T-helper 2 cell treated with Interferon-gamma antibody and Interleukin-4, amounts not matched to agents 5 μg/mL and 100 μg/mL, for 36 hours (primary cell): ENCODE measurements at places on chromosomes 3 and 15.
A peak's percentile ranks its signal among the peaks of the same experiment; 100 is the strongest.

- no peak for DNase-seq
Measured at GRCh38 chr15:54836052-54836795, 360.5 kb downstream of the RSL24D1 start.

GRCh38 chr3:54243056-54243931 lies 120.9 kb downstream of the CACNA2D3 start:
- no peak for DNase-seq

- DNase-seq: no peak
Measured at GRCh38 chr15:41464889-41465580, 28.6 kb upstream of the ITPKA start.

GRCh38 chr3:50503504-50504342 lies at the start of gene CACNA2D2:
Gene CACNA2D2 (minus strand): TSS chr3:50503634. CDS start chr3:50503423, 211 bp downstream.
- DNase-seq: peak; percentile 21

GRCh38 chr3:141285570-141285969 lies 53.9 kb downstream of the PXYLP1 start:
- DNase-seq: no peak

GRCh38 chr15:69723404-69724096 lies 270.9 kb downstream of the RPLP1 start:
- no peak for DNase-seq

DNA sequence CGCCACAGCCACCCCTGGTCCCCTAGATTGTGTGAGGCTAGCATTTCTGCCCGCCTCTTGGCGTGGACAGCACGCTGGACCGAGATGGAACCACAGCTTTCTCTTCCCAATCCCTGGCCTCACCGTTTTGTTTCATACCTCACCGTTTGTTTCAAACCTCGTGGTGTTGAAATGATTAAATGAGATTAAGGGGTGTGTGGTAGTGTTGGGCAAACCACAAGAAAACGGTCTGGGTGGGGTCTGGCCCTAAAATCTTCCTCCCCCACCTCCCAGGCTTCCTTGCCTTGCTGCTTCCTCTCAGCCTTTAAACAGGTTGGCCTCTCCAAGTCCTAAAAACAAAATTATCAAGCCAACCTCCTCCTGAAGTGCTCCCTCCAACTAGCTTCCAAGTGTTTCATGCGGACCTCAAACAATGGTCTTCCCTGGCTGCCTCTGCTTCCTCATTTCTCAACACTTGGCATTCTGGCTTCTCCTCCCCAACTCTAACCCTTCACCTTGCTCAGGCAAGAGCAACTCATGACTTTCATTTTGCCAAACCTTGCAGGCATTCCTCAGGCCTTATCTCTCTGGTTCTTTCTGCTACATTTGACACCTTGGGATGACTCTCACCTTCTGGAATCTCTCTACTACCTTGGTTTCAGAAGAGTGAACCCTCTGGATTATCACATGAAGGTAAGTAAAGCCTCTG lies 1.4 kb upstream of the ATP13A3 start:
- peak; percentile 20 for DNase-seq

DNA sequence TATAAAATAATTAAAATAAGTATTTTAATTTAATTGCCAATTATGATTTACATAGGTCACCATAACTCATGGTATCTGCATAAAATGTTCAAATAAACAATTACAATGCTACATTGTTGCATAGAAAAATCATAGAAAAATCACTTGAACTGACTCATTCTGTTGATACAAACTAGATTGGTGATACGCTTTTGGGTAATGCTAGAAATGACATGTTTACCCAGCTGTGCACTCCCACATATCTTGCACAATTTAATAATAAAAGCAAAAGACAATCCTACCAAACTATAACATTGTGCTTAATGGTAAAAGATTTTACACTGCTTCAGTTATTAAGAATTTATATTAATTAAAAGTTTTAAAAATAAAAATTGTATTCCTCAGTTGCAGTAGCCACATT lies 45.8 kb upstream of the FBXL22 start:
- DNase-seq: no peak

DNA sequence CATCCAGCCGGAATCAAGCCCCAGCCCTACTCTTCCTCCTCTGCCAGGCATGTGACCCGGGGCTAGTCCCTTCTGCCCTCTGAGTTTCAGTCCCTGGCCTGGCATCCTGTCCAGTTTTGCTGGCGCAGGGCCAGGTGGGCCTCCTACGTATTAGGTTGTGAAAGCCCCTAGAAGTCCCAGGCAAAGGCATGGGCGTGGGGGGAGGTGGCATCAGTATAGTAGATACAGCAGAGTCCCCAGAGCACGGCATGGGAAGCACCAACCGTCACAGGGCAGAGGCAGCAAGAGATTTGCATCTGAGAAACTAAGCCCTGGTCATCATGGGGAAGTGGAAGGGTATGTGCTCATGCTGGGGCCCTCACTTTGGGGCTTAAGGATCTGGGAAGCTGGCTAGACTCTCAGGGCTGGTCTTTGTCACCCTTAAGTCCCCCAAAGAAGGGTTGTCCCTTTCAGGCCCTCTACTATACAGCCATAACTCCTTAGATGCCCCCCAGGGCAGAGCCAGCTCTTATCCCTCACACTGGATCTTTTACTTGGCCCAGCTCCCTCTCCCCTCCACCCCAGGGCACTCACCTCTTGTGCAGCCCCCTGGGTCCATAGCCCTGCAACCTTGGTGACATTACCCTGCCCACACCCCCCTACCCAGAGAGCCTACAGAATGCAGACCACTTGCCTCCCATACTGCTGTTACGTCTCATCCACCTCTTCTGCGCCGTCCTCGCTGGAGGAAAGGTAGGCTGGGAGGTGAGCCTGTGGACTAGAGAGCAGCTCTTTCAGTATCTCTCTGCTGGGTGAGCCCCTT lies 11.3 kb downstream of the NBEAL2 start:
- DNase-seq: no peak

DNA sequence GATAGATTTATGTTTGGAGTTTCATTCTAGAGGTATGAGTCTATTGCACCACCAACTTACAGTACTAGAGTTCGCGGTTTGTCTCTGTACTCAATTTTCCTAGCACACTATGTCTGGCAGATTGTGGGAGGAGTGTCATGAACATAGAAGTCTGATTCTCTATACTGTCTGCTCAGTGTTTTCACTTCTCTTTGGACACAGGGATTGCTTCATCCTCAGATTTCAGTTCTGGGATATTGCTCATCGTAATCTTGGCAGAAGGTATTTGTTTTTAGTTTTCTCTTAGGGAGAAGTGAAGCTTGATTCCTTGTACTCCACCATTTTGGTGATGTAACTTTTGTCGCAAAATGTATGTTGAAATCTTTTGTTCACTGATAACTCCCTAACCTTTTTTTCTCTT lies 27.8 kb upstream of the AZI2 start:
- no peak for DNase-seq

DNA sequence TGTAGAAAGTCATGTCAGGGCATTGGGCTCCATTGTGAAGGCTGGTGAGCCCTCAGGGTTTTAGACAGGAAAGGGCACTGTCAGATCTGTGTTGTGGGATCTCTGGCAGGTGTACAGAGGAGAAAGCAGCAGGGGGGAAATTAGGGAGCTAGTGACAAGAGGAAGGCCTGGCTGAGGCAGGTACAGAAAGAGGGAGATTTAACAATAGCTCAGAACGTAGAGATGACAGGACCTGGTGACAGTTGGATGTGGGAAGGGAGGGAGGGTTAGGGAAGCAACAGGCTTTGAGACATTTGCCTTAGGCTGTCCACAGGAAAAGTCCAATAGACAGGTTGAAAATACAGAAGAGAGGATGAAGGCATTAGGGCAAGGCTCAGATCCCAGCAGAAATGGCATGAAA lies 288.1 kb downstream of the EPHB1 start:
- DNase-seq: no peak

DNA sequence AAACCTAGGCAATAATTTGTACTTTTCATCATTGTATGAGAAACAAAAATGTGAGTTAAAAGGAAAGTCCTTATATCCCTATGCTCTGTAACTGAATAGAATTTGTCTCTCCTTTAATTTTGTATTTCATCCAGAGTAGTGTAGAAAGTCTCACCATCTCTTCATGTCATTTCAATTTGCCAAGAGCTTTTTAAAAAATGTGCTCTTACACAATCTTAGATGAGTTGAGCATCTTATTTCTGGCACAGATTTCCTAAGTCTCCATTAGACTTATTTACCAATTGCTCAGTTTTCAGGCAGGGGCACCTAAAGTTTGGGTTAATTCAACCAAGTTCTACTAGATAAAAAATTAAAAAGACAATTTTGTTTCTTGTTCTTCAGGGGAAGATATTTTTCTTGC lies 201.5 kb upstream of the RBMS3 start:
- DNase-seq: no peak

DNA sequence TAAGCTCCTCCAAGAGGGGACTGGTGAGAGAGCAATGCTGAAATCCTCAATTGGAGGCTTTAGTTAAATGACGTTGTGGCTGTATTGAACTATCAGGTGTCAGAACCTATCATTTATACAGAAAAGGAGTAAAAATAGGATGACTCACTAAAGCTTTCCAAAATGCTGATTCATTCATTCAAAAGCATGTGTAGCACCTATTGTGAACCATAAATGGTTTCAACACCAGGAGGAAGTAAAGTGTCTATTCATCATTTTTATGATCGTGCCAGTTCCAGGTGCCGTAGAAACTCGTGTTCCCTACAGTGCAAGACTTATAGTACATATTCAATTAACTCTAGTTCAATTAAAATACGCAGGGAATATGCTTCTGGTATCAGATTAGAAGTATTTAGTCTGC lies 66.5 kb upstream of the ARRDC4 start:
- no peak for DNase-seq

- DNase-seq: peak; percentile 20
Measured at GRCh38 chr3:194586836-194587235, 46.4 kb downstream of the TMEM44 start.

GRCh38 chr3:146241523-146242240 lies 9.2 kb downstream of the PLSCR4 start:
- no peak for DNase-seq

- no peak for DNase-seq
Measured at GRCh38 chr3:14516738-14517345, 23.3 kb downstream of the GRIP2 start.

DNA sequence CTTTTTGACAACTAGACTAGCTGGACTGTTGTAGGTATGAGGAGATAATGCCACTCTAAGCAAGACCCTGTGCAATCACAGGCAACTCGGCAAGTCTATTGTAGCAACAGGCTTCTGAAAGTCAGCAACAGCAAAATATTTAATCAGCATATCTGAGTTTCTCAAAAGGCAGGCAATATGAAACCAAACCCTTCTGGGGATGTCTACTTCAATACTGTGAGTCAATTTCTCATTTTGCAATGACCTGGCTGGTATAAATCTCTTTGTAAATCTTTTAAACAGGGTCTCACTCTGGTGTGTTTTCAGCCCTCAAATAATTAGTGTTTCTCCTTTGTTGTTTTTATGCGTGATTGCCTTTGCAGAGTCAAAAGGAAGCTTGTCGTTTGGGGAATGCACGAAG lies 1044.5 kb downstream of the NTRK3 start:
- DNase-seq: no peak

GRCh38 chr3:77464111-77464688 lies 424.3 kb downstream of the ROBO2 start:
- DNase-seq: no peak

DNA sequence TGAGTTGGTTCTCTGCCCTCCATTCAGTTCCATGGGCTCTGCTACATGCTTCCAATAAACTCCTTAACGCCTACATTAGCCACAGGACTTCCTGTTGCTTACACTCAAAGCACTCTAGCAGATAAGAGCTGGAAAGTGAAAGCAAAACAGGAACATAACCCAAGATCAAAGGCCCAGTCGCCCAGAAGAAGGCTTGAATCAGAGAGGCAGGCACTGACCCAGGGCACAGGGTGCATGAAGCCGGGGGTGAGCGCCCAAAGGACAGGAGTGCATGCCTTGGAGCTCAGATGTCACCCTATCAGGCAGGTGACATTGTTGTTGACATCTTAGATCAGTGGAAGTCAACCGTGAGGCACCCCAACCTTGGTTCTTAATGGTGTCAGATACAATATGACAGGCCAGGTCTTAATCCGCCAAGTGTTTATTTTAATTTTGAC lies 235.1 kb downstream of the UACA start:
- DNase-seq: peak; percentile 78

GRCh38 chr3:53046171-53047170 lies 598 bp upstream of the SFMBT1 start:
- peak; percentile 58 for DNase-seq

DNA sequence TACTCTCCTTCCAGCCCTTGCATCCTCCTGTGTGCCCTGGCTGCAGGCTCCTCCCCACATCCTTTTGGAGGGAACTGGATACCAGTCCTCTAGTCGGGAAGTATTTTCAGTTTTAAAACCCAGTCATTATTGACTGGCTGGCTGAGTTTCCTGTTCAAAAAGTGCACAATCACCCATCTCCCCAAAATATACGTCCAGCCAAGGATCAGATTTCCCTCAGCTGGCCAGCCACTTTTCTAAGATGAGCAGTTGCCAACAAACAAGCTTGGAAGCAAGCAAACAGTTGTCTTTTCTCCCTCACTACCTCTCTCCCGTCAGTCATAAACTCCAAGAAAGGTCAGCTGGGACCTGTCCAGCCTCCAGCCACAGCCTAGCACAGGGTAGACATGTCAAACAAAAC lies 147.7 kb upstream of the GALNT15 start:
- no peak for DNase-seq

DNA sequence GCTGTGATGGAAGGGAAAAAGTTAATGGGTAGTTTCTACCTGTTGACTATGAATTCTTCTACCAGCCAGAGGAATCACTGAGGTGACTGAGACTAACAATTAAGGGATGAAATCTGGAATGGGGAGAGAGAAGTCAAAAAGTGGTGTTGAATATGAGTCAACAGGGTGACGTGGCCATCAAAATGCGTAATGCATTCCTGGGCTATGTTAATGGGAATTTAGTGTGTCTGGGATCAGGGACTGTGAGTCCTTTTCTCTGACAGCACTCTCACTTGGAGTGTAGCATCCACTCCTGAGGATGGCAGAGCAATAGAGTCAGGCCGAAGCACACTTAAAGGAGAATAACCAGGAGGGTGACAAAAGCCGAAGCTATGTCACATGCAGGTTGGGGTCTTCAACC lies 60.4 kb downstream of the MESD start:
- no peak for DNase-seq

DNA sequence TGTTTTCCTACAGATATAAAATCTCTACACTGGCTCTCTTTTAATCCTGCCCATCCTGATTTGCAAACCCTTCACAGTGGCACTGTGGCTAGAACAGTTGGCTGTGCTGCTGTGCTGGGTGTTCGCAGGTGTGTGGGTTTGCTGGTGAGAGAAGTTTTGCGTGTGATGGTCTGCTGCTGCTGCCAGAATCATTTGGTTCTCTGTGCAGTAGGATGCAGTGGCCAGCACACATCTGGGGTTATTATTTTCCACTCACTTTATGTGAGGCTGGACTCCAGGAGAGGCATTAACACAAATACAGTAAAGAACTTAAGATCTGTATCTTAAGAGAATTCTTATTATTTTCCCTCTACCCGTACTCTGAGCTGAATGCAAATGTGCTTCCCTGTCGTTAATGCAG lies 16.0 kb upstream of the PSMD6 start:
- DNase-seq: no peak

- no peak for DNase-seq
Measured at GRCh38 chr15:63013052-63013808, 29.3 kb upstream of the TPM1 start.

GRCh38 chr3:134998855-134999254 lies 203.8 kb downstream of the EPHB1 start:
- DNase-seq: no peak

GRCh38 chr15:49323207-49323606 lies 99.8 kb upstream of the FGF7 start:
- DNase-seq: no peak

GRCh38 chr3:196246612-196247308 lies 30.4 kb downstream of the SLC51A start:
- no peak for DNase-seq

- no peak for DNase-seq
Measured at GRCh38 chr15:67000896-67001295, 64.5 kb upstream of the SMAD3 start.
